Right atrium auricular region (tissue), 2 donors: ENCODE measurements at places on chromosomes 3 and 15. TPM values are rescaled to one million over a fixed set of nuclear protein-coding genes. Genes with fewer than 3 reads are reported as not detected.

DNA sequence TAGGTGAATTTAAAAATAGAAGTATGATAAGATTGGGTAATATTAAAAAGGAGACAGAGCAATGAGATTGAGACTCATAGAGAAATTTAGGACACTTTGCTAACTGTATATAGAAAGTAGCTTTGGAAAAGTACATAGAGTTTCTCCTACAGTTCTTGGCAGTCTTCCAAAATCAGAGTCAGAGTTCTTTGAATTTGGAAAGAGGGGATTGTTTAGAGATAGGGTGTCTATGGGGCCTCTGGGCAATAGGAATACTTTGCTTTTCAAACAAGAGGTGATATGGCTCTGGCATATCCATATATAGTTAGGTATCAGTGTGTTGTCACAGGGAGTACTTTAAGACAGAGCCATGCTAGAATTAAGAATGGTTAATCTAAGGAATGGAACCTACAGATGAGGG is 477.1 kb upstream of the KCNMB2 start:
- no peaks in the 10 kb centered on the region for H3K36me3 ChIP-seq
- H3K4me3 ChIP-seq, result no peak overlapping the region
- DNase-seq, result no peak

DNA sequence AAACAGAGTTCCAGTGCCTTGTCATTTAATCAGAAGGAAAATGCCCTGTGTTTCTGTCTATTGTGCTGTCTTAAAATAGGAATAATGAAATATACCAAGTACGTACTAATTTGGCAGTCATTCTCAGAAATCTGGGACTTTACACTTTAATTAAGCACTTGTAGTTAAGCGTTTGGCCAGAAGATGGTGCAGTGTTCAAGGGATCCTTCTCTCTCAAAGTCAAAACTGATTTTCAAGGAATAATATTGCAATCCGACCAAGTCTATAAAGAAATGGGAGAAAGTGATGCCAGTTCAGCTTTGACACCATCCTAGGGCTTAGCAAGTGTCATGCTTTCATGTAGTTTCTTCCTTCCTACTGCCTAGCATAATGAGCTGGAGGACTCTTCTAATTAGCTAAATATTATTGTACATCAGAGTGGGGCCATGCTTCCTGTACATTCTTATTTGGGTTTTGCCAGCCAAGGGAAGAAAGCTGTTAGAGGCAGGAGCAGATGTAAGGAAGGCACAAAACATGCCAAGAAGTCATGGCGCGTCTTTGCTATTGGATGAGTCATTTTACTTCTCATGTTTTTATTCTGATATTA is 64.8 kb downstream of the SAMMSON start:
- no peaks in the 10 kb centered on the region for H3K36me3 ChIP-seq
- H3K4me1 ChIP-seq, result no peaks in the 10 kb centered on the region
- H3K27ac ChIP-seq, result no peak overlapping the region
- no peak for DNase-seq
- H3K27me3 ChIP-seq, result no peaks in the 10 kb centered on the region
- H3K4me3 ChIP-seq, result no peak overlapping the region

GRCh38 chr3:84601303-84601702 is 357.5 kb upstream of the CADM2 start:
- no peak for DNase-seq
- no peaks in the 10 kb centered on the region for H3K4me1 ChIP-seq
- no peaks in the 10 kb centered on the region for H3K36me3 ChIP-seq
- no peak overlapping the region for H3K27ac ChIP-seq
- no peak overlapping the region for H3K4me3 ChIP-seq

DNA sequence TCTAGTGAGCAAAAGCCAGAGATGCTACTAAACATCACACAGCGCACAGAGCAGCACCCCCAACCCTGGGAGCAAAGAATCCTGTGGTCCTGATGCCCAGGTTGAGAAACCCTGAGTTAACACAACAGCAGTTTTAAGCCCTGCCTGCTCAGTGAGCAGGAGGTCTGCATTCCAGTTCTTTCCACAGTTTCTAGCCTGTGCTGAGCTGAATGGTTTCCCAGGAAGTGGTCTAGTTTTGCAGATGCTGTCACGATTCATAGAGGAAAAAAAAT is 171.1 kb upstream of the PROK2 start:
- no peak for DNase-seq
- H3K27me3 ChIP-seq, result no peaks in the 10 kb centered on the region
- H3K4me3 ChIP-seq, result no peak overlapping the region

Gene SLC7A14
- total RNA-seq, result not detected
